ENCODE measurements at places on chromosomes 1 and 21. TPM values are rescaled to one million over a fixed set of nuclear protein-coding genes. Genes with fewer than 3 reads are reported as not detected.
A peak's percentile ranks its signal among the peaks of the same experiment; 100 is the strongest.

- no peak for DNase-seq
These were observed 55.2 kb upstream of the PLD5 start for GRCh38 chr1:242579528-242580235.

- DNase-seq, result no peak
These were observed 7.7 kb upstream of the HES5 start for GRCh38 chr1:2537784-2538115.

DNA sequence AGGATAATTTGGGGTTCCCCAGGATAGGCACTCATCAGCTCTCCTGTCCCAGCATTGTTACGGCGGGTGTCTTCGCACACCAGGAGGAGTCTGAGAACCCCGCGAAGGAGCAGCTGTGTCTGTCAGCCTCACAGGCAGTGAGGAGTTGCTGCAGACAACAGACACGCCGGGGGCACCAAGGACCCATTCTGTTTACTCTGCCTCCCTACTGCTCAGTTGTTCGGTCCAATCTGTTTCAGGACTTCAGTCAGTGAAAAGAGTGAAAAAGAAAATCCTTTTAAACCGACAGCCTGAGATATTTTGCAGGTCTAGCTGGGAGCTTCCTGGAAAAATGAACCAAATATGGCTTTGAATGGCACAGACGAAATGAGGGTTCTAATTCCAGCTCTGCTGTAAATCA, 288.4 kb downstream of the OMA1 start:
- no peak for DNase-seq

DNA sequence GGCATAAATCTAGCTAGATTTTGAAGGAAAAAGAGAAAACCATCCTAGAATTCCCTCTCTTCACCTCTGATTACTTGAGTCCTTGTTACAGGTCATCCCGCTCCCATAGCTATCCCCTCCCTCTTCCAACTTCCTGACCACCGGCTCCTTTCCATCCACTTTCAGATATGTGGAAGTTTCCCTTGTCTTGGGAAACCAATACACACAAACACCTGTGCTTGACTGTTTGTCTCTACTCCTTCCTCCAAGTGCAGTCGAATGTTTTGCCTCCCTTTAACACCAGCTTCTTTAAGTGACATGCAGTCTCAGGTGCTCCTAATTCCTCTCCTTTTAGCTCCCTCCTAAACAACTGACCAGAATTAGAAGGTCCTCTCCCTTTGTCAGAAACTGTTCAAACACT, 70.0 kb downstream of the PTGER3 start:
- no peak for DNase-seq

DNA sequence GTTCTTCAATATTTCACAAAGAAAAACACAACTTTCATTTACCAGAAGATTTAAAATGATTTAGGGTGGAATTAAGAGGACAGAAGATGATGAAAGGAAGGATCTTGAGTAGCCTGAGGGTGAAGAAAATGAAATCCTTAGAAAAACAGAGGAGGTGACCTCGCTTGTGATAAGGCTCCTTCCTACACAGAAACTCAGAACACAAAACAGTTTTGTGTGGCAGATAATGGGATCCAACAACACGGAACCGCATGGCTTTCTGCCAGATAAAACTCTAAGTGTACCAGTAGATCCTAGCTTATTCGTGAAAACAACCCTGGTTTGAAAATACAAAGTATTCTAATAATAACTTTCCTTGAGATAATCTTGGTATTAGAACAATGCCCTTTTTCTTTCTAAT, 74.0 kb upstream of the EXO1 start:
- DNase-seq, result no peak

DNA sequence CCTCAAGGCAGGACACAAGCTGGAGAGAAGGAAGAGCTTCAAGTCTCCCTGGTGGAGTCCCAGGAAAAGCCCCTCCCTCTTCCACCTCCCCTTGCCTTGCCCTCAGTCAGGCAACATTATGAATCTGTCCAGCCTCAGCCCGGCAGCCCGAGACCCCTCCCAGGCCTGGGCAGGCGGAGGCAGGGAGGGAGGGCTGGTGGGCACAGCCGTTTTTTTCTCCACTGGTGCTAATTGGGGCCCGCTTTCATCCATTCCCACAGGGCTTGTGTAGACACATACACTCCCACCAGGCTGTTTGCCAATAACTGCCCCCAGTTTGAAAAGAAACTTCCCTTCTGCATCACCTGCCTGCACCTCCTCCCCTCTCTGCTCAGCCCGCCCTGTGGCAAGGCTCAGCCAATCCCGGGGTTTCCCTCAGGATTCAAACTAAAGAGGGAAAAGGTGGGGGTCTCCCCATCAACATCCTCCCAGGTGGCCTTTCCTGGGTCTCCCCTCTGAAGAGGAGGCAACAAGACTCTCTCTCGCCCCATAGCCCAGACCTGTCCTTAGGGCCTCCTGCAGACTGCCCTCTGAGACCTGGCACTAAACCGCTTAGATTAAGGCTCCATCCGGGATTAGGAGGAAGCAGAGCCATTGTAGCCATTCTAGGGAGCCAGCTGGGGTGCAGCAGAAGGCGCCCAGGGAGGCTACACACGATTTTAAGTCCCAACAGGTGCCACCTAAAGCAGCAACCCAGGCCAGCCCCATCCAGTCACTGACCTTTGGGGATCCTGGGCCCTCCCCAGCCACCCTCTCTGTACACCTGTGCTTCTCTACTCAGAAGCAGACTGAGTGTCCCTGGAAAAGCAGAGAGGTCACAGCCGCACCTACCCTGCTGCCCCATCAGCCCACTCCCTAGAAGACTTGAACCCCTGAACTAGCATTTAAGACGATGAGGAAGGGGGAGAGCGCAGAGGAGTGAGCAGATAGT, 3.5 kb downstream of the IGSF9 start:
- DNase-seq, result no peak

DNA sequence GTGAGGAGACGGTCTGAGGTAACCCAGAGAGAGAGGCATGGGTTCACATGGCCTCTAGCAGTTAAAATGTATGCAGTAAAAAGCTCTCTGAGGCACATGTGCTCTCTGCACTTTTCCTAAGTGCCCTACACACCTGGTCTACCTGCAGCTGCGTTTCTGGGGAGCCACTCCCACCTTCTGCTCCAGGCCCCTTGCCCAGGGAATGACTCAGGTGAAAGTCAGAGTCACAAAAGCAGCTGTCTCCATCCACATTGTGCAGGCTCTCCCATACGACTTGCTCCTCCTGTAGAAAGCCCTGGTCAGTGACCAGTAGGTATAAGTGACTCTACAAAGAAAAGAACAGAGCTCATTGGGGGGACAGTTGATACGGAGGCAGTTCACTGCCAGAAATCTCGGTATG, 8.8 kb downstream of the MINDY1 start:
- DNase-seq, result no peak

DNA sequence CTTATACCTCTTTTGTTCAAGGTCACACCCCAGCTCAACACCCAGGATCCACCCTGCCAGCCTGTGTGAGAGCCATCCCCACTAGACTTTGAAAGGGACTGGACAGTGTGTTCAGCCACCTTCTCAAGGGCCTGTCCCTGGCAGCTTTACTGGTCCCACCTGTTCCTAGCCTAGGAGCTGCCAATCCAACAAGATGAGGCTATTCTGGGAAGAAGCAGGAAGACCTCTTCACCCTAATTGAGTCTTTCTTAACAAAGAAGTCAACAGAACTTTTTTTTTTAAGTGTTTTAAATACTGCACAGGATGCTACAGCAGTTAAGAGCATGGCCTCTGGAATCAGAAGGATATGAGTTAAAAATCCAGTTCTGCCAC, 95.8 kb upstream of the HOOK1 start:
- DNase-seq, result no peak

Gene PCNT
- total RNA-seq, result 21.6 TPM

Gene MAP1LC3C
- total RNA-seq, result under 0.01 TPM

Gene NBPF10
- total RNA-seq, result 1.3 TPM

DNA sequence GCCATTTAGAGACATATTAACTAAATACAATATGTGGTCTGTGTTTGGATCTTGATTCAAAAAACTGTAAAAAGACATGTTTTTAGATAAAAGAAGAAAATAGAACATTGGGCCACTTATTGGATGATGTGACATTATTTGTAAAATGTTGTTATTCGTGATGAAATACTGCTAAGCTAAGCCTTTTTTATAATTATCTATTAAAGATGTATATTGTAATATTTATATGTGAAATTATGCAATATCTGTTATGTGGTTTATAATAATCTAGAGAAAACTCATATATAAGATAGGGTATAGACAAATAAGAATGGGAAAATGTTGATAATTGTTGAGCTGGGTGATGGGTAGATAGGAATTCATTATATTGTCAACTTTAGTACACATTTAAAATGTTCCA, 82.0 kb upstream of the RGS1 start:
- no peak for DNase-seq

Gene LRRC39
- total RNA-seq, result not detected

- DNase-seq, result no peak
These were observed 310.1 kb downstream of the DPYD start for GRCh38 chr1:97610748-97611147.

DNA sequence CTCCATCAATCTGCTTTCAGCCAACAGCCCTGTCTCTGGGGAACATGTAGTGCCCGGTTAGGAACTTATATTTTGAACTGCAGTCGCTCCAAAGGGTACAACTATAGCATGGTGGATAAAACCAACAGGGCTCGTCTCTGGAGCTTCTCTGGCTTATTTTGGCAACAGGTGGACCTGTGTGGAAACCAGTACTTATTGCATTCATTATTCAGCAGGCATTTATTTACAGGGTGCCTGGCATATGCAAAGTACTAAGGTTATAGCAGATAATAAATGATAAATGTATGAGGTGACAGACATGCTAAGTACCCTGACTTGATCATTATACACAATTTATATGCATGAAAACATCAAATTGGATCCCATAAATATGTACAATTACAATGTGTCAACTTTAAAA, 93.7 kb downstream of the RGS7 start:
- no peak for DNase-seq

Gene CD164L2
- not detected for total RNA-seq

Gene CHRM3
- total RNA-seq, result under 0.01 TPM

GRCh38 chr1:168455764-168456163, 88.0 kb downstream of the XCL2 start:
- no peak for DNase-seq

Gene EIF3I
- 280 TPM for total RNA-seq

GRCh38 chr1:10338047-10338446, 60.8 kb upstream of the PGD start:
- peak; percentile 47 for DNase-seq

DNA sequence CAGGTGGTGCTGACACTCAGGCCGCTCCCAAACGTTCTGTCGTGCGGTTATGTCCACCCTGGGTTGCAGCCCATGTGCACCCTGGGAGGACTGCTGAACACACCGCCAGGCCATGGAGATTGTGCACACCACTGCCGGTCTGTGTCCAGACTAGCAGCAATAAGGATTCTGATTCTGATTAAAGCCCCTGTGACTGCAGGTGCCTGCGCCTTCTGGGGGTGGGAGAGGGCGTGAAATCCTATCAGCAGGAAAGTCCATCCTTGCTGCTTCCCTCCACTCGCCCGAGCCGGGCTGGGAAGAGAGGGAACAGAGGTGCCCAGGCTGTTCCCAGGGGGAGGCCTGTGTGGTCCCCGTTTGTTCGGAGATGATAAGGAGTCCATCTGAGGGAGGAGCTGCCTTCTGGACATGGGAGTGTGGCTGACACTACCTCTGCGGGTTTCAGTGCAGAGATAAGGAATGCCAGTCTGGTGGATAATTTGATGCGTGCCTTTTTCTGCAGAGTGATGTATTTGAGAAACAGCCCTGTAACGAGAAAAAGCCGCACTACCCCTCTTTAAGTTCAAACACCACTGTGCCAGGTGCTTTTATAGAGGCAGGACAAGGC, 41.2 kb downstream of the BACE2 start:
- no peak for DNase-seq

Gene OR2G6
- total RNA-seq, result not detected

DNA sequence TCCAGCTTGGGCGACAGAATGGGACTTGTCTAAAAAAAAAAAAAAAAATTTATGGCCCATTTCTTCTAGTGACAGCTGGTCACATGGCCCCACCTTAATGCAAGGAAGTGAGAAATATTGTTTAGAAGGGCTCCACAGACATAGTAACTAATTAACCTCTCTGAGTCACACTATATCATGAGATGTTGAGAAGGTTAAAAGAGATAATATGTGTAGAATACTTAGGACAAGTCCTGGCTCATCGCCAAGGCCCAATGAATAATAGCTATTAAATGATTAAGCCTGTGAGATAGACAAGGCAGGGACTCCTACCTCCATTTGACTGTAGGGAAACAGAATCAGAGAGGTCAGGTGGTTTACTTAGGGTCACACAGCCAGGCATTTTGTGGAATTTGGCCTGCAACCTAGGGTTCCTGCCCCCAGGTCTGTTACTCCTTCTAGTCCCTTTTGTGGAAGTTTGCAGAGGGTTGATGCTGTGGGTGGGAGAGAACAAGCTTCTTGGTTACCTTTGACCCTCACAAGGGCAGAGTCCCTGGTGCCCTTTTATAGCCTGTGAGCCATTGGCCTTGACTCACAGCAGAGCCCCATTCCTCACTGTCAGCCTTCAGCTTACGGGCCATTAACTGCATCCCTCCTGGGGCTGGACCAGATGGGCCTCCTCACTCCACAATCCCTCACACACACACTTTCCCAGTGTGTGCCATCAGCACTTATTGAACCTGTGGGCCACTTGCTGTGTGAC, 48.5 kb downstream of the OPRD1 start:
- DNase-seq, result peak; percentile 8

Gene EFNA1
- not detected for total RNA-seq

Gene OR2L13
- total RNA-seq, result not detected

DNA sequence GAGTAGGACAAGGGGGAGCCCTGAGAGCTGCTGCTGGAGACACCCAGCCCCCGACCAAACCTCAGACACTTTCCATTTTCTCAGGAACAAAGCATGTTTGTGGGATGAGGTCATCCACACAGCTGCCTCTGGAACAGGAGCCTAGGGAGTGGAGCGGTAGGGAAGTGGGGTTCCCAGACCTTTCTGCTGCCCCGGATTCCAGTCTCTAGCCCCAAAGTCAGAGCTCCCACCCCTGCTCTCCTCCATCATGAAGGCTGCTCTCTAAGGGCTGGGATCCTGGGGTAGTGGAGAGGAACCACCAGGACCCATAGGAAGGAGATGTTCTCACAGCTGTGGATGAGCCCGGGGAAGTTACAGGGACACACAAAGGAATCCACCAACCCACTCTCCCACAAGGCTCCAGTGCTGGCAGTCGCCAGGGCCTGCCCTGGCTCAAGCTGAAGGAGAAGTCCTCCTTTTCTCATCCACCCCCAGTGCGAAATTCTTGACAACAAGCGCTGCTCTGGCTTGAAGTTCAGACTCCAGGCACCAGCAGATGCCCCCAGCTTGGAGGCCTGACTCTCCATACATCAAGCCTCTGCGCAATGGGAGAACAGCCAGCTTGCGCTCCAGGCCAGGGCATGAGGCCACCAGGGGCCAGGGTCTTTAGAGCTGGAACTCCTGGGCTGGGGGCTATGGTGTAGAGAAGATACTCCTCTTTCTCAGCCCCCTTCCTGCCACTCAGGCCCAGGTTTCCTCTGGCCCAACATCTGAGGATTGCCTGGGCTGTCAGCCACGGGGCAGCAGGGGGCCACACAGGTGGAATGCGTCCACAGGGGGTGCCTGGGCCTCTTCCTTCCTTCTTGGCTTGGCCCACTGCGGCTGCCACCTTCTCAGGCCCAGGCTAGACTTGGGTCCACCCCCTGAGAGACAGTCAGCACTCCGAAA, 4.5 kb downstream of the FHL3 start:
- peak; percentile 87 for DNase-seq

Gene PDC
- not detected for total RNA-seq

Gene TRAF3IP3
- not detected for total RNA-seq

GRCh38 chr1:204975568-204976235, 67.3 kb upstream of the CNTN2 start:
- DNase-seq, result peak; percentile 38

- DNase-seq, result peak; percentile 62
These were observed 38.6 kb upstream of the POFUT2 start for GRCh38 chr21:45326169-45326851.

Gene ABCG1
- 0.43 TPM for total RNA-seq

Data from fibroblast of villous mesenchyme (primary cell).